ENCODE measurements at places on chromosomes 1 and 21.

GRCh38 chr1:21655748-21656147, 13.4 kb downstream of the RAP1GAP start:
- no peak for DNase-seq

DNA sequence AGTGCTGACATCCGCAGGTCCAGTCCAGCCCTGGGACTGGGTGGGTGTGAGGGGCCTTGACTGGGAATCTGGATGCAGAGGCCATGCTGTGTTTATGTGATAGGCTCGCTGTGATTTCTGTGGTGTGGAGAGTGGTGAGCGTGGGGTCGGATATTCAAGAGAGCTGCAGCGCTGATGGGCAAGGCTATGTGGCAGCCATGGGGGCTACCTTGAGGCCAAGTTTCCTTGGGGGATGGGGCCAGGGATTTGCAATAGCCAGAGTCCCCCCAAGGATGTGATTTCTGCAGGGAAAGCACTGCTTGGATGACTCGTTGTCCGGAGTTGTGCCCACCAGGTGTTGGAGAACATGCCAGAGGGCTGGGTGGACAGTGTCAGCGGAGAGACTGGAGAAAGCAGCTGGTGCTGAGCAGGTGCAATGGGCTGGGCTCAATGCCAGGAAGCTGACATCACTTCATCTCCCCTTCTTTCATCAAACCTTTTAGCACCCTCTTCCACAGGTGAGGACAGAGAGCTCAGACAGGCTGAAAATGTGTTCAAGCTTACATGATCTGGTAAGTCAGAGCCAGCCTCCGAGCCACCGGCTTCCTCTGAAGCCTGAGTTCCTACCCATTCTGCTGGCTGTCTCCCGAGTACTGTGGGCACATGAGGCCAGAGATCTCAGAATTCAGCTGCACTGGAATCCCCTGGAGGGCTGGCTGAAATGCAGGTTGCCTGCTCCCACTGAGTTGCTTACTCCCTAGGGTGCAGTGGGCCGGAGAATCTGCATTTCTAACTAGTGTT, 132.9 kb downstream of the RHOU start:
- no peak for DNase-seq

- no peak for DNase-seq
Observed at GRCh38 chr21:44702111-44702972, 5.4 kb downstream of the KRTAP10-12 start.

- no peak for DNase-seq
Observed at GRCh38 chr1:246934765-246935164, 3.0 kb upstream of the AHCTF1 start.

- DNase-seq = no peak
Observed at GRCh38 chr1:109578947-109579443, 30.6 kb downstream of the GNAI3 start.

DNA sequence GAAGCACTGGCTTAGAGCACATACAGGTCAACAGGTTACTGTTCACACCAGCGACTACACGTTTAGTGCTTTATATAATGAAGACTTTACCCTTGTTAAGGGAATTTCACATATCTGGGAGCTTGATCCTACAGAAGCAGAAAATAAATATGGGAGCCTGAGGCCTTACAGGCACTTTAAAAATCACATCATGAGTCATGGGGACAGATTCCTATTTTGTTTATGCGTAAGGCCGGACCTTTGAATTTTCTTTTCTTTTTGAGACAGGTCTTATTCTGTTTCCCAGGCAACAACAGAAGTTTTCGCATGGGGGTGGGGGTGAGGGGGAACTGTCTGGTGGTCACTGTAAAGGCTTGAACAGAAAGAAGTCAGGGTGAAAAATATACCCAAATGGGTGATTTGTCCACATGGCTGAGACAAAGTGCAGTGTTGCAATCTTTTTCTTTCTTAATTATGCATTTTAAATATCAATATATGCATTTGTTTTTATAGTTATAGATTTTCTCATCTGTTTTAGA, 276.7 kb downstream of the KCNH1 start:
- DNase-seq = no peak

GRCh38 chr1:92862605-92863004, 30.8 kb downstream of the RPL5 start:
- no peak for DNase-seq

- DNase-seq = no peak
Observed at GRCh38 chr1:180279651-180280050, 49.6 kb downstream of the LHX4 start.

DNA sequence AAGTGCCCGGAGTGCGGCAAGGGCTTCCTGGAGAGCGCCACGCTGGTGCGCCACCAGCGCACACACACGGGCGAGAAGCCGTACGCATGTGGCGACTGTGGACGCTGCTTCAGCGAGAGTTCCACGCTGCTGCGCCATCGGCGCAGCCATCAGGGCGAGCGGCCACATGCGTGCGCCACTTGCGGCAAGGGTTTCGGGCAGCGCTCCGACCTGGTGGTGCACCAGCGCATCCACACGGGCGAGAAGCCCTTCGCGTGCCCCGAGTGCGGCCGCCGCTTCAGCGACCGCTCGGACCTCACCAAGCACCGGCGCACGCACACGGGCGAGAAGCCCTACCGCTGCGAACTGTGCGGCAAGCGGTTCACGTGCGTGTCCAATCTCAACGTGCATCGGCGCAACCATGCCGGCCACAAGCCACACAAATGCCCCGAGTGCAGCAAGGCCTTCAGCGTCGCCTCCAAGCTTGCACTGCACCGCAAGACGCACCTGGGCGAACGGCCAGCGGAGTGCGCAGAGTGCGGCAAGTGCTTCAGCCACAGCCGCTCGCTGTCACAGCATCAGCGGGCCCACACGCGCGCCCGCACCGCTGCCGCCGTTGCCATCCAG, 10.0 kb downstream of the ZNF672 start:
- no peak for DNase-seq
